Fibroblast of skin of right biceps (primary cell): ENCODE measurements at places on chromosomes 5 and 9.

GRCh38 chr5:51387884-51388275 lies 4.6 kb downstream of the ISL1 start:
- DNase-seq = no peak

DNA sequence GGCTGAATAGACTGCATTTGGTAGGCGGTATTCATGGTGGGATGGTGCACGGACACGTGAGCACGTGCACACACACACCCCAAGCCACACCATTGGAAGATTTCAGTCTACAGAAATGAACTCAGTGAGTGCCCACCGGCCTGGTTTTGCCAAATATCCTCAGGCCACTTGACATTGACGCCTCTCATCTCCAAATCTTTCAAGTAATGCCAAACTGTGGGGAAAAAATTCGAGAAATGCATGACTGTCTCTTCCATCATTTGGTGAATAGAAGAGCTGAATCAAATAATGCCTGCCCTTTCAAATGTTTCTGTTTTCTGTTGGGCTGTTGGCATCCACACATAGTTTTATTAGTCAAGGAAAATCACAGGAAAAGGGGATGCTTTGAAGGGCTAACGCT lies 182.3 kb upstream of the EFNA5 start:
- DNase-seq = no peak

- DNase-seq = no peak
These were observed 23.9 kb downstream of the CLTA start for GRCh38 chr9:36214571-36214970.

DNA sequence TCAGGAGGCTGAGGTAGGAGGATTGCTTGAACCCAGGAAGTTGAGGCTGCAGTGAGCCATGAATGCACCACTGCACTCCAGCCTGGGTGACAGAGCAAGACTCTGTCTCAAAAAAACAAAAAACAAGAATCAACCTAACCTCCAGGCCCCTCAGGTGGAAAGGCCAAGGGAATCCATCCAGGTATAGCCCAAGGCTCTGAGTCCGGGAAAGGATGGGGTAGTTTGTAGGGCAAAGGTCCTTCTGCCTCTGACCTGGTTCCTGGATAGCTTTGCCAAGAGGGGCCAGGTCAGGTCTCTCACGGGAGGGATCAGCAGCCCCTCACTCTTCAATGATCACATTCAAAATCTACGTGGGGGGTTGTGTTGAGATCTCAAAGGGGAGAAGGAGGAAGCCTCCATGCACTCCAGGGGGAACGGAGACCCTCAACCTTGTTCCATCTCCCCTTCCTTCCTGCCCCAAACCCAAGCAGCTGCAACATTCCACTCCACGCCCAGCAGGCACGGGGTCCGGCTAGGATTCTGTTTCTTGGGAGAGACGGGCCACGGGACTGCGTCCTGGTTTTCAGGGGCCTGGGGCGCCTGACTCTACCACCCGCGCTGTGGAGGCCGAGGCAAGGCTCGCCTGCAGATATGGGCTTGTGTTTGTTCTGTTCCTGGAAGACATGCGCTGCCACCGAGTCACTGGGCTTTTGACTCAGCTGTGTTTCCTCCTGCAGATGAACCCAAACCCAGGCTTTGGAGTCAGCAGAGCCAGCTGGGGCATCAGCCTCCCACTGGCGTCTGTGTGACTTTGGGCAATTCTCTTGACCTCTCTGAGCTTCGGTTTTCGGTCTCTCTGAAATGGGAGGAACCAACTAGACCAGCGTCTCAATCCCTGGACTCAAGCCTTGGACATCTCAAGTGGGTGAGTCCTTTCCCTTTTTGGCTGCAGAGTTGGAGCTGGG lies 35.5 kb downstream of the PLPP7 start:
- no peak for DNase-seq

DNA sequence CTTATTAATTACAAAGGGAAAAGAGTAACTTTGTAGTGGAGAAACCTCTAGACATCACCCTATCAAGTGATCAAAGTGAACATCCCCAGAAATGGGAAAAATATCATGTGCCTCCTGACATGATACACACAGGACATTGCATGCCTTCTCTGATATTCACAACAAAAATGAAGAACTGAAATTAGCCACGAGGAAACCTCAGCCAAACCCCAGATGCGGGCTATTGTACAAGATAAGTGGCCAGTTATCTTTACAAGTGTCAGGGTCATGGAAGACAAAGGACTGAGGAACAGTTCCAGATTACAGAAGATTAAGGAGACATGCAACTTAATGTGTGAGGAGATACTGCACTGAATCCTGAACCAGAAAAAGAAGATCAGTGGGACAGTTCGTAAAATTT lies 23.8 kb upstream of the NPM1 start:
- DNase-seq = no peak

- peak; percentile 23 for DNase-seq
These were observed 339.0 kb upstream of the CTNND2 start for GRCh38 chr5:12242950-12243888.

DNA sequence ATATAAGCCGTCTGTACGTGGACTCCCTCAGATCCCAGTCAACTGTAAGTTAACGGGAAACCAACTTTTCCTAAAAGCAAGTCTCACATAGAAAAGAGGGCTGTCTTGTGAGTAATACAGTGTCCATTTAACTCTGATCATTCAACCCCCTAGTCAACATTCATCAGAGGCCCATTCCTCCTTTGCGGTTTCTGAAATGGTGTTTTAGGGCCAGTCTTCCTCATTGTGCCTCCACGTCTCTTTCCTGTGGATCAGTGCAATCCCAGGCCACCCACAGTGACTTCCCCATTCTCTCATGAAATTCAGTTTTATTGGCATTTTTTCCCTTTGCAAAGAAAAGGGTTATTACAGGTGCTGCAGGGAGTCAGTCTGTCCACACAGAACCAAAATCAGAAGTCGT lies 261.8 kb downstream of the NR3C1 start:
- DNase-seq = no peak

DNA sequence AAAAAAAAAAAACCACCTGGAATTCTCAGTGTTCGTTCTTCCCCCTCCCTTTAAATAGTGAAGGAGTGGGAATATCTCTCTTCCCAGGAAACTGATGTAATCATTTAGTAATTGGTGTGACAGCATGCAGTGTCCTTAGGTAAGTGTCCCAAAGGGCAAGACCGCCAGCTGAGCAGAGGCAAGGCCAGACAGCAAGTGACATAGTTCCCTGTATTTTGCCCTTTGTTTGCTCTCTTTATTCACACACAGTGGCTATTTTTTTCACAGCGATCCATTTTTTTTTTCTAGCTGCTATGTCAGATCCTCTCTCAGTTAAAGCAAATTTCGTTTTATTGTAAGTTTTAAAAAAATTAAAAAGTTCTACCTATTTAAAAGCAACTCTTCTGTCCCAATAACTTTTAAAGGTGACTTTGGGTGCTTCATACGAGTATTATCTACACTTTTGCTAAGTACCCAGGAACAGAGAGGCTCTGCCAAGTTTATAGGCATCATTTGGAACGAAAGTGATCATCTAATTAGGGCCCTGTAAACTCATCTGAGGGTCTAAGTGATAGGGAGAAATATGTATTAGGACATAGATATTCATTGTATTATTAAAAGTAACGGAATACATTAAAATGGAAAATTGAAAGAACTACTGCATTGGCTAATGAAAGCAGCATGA lies 98.2 kb upstream of the ALDH1A1 start:
- DNase-seq = no peak

- peak; percentile 84 for DNase-seq
These were observed 61.0 kb downstream of the LPAR1 start for GRCh38 chr9:110977259-110977709.

DNA sequence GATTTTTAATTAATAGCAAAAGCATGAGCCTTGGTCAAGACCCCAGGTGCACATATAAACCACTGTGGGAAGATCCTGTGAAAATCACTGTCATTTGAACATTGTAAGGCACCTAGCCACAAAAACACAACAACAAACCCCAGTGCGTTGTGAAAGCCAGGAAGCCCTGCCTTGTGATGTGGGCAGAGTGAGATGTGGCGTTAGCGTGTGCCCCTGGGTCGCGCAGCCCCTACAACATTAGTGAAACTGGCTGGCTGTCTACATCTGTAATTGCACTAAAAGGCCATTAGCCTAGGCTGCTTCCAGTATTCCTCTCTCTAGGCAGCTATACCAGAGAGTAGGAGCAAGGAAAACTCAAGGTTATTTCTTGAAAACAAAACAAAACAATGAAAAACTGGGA lies 21.1 kb upstream of the PDZD2 start:
- DNase-seq = no peak

- DNase-seq = no peak
These were observed 187.8 kb downstream of the FANCC start for GRCh38 chr9:95129476-95130291.

DNA sequence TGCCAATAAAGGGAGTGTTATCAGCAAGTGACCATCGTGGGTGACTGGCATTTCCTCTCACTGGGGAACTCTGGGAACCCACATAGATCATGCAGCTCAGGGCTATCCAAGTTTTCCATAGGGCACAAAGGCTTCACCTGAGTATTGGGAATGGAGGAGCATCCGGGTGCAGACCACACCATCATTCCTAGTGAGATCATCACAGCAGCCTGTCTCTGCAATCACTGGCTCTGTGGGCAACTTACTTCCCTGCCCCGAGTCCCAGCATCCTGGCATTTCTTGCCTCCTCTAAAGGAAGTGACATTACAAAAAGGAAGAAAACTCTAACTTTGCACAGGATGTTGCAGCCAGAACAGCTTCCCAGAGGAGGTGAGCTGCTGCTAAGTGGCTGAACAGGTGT lies 80.6 kb upstream of the SHB start:
- no peak for DNase-seq

- peak; percentile 78 for DNase-seq
These were observed 370.0 kb downstream of the PSAT1 start for GRCh38 chr9:78666818-78667414.

GRCh38 chr5:113199122-113199905 lies 222.7 kb downstream of the DCP2 start:
- peak; percentile 59 for DNase-seq

- DNase-seq = no peak
These were observed 17.7 kb upstream of the FAM174A start for GRCh38 chr5:100517301-100517974.

- peak; percentile 45 for DNase-seq
These were observed 267.1 kb downstream of the SPATA31D1 start for GRCh38 chr9:82255481-82256176.

GRCh38 chr5:90307322-90307721 lies 102.2 kb downstream of the CETN3 start:
- DNase-seq = peak; percentile 15

GRCh38 chr9:75455444-75455921 lies 367.2 kb downstream of the OSTF1 start:
- peak; percentile 12 for DNase-seq

DNA sequence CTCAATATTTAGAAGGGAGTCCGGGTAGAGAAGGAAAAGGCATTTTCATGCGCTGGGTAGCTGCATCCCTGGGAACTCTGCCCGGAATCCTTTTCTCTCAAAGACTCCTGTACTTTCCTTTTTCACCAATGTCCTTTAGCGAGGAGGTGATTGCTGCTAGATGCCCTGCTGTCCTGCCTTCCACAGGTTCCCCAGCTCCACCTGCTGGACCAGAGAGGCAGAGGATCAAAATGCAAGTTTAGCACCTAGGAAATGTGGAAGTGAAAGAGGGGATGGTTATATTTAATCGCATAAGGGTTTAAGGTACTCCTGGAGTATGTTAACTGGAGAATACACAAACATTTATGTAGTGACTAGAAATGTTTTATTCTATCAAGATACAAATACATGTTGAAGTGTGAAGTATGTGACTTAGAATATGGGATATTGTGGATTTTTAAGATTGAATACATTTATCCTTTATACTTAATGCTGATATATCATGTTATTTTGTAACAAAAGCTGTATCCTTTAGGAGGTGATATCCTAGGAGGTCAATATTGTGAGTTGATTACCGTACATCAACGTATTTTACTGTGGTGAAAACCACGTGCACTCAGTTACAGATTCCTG lies 145.7 kb downstream of the ARHGAP26 start:
- DNase-seq = peak; percentile 28

- DNase-seq = peak; percentile 17
These were observed 558.1 kb downstream of the NR2F1-AS1 start for GRCh38 chr5:93022796-93023447.

DNA sequence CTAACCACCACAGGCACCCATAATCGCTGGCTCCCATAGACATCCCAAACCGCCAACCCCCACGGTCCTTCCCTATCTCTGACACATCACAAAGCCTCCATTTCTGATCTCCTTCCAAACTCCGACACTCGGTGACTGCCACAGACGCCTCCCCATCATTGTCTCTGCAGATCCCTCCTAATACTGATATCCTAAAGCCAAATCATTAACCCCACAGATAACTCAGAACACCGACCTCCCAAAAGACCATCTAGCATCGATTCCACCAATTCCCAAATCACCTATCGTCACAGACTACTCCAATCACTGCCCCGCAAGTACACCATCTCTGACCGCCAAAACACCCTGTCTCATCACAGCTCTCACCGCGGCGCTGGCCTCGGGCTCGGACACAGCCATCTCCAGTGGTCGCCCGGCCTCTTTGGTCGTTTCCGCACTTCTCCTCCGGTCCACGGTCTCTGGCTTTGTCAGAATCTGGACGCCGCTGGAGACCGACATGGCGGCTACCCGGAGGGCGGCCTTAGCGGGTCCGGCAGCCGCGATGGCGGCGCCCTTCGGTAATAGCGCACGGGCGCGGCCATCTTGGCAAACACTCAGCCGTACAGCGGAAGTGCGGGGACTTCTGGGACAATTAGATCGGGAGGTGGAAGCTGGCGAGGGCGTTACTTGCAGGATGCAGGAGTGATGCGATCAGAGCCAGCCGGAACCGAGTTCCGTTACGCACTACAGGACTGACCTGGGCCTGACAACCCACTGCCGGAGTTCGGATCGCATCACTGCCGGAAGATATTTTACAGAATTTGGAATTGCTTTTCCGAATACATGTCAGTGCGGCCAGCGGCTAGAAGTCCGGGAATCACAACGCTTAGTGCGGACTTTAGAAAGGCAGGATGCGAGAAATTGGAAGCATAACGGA lies at the start of gene ZFP37:
ZFP37 (minus strand) TSS at position 534 of the 916 bp plus-strand sequence; CDS start at position 498, 36 bp downstream.
- DNase-seq = peak; percentile 95

DNA sequence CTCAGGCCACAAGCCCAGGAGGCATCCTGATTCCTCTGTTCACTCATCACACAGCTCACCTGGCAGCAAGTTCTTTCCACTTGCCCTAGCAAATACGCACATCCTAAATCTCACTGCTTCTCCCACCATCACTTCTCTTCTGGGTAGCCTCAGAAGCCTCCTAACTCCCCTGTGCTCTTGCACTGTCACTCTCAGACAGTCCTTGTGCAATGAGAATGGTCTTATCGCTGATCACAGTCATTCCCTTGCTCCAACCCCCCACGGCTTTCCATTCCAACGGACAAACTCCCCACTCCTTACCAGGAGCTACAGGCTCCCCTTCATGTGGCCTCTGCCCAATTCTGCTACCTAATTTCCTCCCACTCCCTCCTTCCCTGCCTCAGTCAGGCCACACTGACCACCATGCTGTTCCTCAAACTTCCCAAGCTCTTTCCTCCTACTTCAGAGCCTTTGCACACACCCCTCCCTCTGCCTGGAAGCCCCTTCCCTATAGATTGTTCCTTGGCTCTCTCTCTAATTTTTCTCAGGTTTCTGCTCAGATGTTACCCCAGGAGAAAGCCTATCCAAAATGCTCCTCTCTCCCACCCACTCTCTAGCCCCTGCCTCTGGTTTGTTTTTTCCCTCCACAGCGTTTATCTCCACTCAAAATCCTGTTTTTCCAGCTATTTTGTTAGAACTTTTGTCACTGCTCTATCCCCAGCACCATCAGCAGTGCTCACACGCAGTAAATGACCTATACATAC lies 34.1 kb upstream of the TNFAIP8 start:
- DNase-seq = no peak
